HCT116 (cell line): ENCODE measurements at places on chromosomes 1 and 21. TPM values are rescaled to one million over a fixed set of nuclear protein-coding genes. Genes with fewer than 3 reads are reported as not detected.
A peak's percentile ranks its signal among the peaks of the same experiment; 100 is the strongest.

GRCh38 chr1:103256490-103256889, 148.2 kb upstream of the COL11A1 start:
- DNase-seq = no peak

DNA sequence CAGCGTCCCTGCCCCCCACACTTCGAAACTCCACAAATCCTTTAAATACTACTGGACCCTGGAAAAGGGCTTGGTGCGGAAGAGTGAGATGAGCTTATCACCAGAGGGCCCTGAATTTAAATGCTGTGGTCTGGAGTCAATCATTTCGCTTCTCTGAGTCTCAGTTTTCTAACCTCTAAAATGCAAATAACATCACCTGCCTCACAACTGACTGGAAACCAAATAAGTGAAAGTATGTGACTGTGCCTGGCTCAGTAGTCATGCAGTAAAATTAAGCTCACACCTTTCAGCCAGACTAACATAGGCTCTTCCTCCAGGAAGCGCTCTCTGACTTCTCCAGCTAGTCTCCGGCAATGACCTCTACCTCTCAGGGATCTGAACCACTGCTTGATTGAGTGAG, 4.2 kb downstream of the GJA4 start:
- DNase-seq = no peak

DNA sequence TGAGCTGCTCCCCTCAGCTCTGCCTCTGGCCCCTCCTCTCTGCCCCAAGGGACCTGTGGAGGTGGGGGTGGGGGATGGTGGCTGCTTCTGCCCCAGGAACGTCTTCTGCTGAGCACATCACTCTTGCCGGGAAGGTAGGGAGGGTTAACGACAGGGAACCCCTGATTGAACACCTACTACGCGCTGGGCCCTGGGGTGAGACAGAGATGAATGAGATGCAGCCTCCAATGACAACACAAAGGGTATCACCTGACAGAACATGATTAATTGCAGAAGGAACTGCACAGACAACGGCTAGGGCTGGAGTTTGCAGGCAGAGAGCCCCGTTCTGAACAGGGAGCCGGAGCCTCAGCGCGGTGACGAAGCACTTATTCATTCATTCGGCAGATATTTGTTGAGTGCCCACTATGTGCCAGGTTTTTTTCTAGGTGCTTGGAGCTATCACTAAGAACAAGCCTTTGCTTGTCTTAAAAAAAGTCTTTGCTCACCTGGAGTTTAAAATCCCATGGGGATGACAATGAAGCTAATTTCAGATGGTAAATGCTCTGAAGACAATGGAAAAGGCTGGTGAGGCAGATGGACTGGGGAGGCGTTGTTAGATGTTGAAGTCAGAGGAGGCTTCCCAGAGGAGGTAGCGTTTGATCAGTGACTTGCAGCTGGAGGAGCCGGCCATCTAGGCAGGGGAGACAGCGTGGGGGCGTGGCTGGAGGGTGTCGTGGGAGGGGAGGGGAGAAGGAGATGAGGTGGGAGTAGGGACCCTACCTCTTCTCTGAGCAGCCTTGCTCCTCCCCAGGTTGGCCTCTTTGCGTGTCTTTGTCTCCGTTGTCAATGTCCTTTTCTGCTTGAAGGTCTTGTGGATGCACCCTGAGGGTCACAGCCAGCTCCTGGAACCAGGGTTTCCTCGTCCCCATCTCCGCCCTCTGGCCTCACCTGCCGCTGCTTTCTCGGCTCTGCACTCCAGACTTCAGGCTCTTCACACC, 103.1 kb upstream of the CSF3R start:
- DNase-seq = no peak

DNA sequence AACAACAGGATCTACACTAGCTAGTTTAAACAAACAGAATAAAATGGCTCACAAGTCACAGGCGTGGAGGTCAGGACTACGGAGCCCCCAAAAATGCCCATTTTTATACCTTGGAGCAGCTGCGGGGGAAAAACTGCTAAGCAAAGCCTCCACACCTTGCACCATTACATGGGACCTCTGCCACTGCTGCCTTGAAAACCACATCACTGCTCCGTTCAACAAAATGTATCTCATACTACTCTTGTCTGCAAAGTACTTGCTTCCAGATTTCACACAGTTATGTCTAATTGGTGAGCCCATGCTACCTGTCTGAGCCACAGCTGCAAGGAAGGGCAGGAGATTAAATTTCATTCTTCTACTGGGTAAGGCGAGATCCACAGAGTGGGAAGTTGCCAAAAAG, 24.4 kb downstream of the MRPL39 start:
- no peak for DNase-seq

DNA sequence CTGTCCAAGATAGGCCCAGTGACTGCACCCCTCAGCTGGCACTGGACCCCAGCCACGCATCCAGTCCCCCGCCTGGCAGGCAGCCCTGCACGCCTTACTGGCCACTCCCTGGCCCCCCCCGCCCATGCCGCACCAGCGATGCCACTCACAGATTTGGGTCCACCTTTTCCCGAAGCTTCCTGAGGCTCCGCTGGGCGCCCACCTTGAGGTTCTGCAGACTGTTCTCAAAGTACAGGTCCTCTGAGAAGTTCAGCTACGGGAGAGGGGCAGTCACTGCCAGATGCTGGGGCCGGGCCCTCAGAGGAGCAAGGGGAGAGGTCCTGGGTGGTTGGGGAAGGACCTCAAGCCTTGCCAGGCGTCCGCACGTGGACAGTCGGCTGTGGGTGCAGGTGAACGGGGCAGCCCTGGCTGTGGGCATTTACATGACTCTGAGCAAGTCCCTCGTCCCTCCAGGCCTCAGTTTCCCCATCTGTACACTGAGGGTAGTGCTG, 8.1 kb downstream of the PRXL2B start:
- DNase-seq = no peak

GRCh38 chr1:225454733-225455132, 26.9 kb upstream of the LBR start:
- DNase-seq = peak; percentile 62

The ELAVL4 gene
- not detected for total RNA-seq

GRCh38 chr1:192608671-192609070, 27.3 kb upstream of the RGS13 start:
- DNase-seq = no peak

DNA sequence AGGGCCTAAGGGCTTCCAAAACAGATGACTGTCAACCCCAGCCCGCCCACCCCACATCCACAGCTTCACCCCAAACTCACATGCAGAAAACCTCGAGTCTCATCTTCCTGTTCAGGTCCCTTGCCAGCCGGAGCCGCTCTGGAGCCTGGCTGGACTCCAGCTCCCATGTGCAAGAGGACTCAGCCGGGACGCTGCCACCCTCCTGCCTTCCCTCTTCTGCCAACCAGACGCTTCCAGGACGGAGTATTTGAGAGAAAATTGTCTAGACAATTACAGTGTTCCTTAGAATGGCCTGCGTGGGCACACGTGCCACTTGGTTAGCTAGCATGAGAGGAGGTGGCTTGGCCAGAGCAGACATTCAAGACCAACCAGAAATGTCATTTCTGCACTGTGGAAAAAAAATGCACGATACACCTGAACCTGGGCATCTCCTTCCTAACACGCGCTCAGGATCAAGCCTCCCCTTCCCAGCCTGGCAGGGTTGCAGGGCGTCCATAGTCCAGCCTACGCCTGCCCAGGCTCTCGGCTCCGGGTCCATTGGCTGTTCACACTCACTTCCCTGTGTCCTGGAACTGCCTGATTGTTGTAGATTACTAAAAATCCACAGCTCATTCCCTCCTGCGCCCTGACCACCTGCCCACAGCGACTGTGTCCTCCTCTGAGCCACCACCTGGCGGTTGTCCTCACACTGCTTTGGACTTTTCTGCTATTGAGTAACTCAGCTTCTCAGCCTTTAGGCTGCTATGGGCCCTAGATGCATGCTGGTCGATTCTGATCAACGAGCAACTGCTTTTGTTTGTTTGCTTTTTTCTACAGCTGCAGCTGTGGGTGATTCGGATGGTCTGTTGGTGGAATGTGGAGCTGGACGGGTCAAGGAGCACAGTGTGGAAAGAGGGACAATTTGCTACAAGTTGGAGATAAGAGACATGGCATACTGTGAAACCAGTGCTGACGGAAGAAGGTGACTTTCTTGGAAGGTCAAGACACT, at the start of gene CLDN14:
TSS of gene CLDN14 (minus strand) at position 708 of the 988 bp plus-strand sequence. CDS start 18,427 bp downstream, outside the sequence.
- no peak for DNase-seq

DNA sequence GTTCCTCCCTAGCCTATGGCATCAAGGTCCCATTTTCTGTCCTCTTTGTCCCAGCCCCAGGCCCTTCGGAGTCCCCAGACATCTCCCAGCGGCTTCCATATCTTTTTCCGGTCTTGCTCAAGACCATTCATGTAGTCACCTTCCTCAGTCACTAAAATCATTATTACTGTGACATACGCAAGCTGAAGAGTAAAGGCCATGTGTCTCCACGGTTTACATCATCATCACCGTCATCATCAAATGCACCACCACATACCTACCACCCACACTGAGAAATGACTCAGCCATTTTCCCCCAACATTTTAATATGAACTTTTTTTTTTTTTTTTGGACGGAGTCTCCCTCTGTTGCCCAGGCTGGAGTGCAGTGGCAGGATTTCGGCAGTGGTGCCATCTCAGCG, 43.4 kb downstream of the FHAD1 start:
- no peak for DNase-seq

The CNR2 gene
- total RNA-seq = 0.05 TPM

DNA sequence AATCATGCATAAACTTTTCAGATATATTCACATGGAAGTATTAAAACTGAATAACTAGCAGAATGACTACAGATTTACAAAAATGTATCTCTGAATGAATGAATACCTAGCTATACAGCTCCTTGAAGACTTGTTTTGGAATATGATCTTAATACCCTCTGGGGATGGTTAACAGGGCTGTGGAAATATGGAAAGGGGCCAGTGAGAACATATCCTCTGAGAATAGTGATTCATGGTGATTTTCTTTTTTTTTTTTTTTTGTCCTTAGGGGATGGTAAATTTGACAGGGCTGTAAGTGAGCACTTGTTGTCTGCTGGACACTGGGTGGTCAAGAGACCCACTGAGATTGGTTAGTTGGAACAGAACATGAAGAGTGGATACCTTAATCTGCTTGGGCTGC, 80.7 kb upstream of the HP1BP3 start:
- no peak for DNase-seq

DNA sequence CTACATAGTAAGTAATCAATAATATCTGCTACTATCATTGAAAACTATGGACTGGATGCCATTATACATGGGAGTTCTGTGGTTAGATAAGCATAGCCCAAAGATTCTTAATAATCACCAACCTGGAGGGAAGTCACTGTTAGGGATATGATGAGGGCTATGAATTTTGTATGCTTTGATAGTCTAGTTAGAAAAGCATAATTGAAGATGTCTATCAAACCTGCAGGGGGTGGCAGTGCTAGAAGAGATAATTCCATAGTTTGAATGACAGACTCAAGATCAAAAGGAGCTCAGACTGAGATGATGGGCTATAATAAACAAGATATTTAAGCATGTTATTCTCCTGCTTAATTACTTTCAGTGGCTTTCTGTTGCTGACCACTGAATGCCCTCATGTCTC, 15.4 kb upstream of the COA6 start:
- no peak for DNase-seq

- no peak for DNase-seq
Observed at GRCh38 chr1:65003316-65003664, 36.9 kb upstream of the JAK1 start.

- no peak for DNase-seq
Observed at GRCh38 chr1:88141499-88142074, 542.5 kb upstream of the PKN2 start.

The TSPAN1 gene
- total RNA-seq = 9.9 TPM

The MIA3 gene
- 62.7 TPM for total RNA-seq

- DNase-seq = no peak
Observed at GRCh38 chr1:47918257-47918867, 78.8 kb downstream of the TRABD2B start.

The NGF gene
- total RNA-seq = not detected

The SPATA46 gene
- total RNA-seq = not detected

- no peak for DNase-seq
Observed at GRCh38 chr1:72623299-72623708, 341.0 kb upstream of the NEGR1 start.

DNA sequence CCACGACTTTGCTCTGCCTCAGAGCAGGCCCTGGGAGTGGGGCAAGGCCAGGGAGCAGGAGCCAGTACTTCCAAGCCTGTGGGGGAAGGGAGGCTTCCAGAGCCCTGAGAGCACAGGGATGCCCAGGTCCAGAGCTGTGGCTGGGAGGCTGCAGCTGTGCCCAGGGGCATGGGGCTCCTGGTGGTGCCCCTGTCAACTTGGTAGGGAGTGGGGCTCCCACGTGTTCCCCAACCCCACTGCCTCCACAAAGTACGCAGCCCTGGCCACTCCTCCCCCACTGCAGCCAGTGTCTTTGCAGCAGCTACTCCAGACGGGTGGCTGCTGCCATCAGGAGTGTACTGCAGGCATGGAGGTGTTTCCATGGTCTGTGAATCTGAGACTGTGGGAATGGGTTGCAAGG, 294.1 kb upstream of the SNX7 start:
- DNase-seq = no peak

DNA sequence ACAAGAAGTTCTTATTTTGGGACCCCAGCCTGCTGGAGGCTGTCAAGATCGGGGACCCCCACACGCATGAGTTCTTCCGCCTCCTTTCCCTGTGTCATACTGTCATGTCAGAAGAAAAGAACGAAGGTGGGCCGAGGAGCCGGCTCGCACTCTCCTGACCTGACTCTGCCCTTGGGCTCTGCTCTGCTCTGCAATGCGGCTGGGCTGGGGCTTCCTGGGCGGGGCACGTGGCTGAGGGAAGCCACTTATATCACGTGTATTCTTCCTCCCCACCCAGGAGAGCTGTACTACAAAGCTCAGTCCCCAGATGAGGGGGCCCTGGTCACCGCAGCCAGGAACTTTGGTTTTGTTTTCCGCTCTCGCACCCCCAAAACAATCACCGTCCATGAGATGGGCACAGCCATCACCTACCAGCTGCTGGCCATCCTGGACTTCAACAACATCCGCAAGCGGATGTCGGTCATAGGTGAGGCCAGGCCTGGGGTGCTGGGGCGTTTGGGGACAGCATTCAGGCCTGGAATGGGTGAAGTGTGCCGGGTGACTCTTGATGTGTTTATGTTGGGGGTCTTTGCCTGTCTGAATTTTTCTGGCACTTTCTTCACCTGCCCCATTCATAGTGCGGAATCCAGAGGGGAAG, 17.6 kb downstream of the ATP8B2 start:
- no peak for DNase-seq

DNA sequence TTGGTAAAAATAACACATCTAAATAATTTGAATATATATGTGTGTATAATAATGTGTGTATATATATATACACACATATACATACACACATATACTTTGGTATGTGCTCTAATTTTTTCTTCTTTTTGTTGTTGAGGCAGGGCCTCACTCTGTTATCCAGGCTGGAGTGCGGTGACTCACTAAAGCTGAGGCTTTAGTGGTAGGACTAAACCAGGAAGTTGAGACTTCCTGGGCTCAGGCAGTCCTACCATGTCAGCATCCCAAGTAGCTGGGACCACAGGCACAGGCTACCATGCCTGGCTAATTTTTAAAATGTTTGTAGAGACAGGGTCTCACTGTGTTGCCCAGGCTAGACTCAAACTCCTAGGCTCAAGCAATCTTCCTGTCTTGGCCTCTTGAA, 46.7 kb upstream of the CXADR start:
- no peak for DNase-seq

GRCh38 chr1:58089898-58090534, 456.5 kb downstream of the OMA1 start:
- no peak for DNase-seq
